ENCODE measurements at places on chromosomes 13 and 19.

DNA sequence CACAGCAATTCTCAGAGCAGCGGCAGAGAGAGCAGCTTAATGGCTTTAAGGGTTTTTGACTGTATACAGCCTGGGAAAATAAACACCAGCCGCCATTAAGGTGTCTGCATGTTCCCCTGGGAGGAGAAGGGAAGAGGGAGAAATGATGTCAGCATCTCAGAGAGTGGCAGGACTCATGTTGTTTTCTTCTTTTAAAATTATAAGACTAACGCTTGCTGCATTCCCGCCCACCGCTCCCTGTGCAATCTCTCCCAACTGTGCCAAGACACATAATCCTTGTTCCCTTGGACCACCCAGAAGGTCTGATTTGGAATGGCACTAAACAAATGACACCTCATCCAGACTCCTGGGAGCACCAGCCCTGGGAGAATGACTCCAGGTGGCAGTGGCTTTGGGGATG is 27.7 kb upstream of the FAM216B start:
- no peak for DNase-seq

GRCh38 chr13:67094078-67094477 is 136.1 kb downstream of the PCDH9 start:
- DNase-seq: no peak

- DNase-seq: no peak
Measured at GRCh38 chr13:52366291-52366690, 39.7 kb downstream of the THSD1 start.

DNA sequence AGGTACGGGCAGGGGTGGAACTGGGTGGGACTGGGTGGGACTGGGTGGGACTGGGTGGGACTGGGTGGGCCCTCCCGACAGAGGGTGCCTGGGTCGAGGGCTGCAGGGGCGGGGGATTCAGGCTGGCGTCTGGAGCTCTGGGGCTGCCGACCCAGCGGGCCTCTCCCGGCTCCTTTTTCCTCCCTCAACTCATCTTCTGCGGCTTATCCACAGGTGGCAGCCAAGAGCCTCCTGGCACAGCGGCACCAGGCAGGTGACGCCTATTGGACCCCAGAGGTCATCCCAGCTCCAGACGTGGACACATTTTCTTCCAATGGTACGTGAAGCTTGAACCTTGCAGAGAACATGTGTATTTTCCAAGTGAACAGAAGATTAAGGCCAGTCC is 533 bp downstream of the ZNF544 start:
- DNase-seq: no peak

GRCh38 chr19:10010247-10010691 is at the start of gene COL5A3:
TSS of gene COL5A3 (minus strand) at chr19:10010504. CDS start at chr19:10010385, 119 bp downstream.
- DNase-seq: peak; percentile 91
